CD4-positive, alpha-beta T cell (primary cell): ENCODE measurements at places on chromosomes 2 and 18. TPM values are rescaled to one million over a fixed set of nuclear protein-coding genes. Genes with fewer than 3 reads are reported as not detected.

Gene TMEM169
- 0.53 TPM for total RNA-seq

Gene AGXT
- total RNA-seq: not detected

Gene ANKRD36C
- 78.3 TPM for total RNA-seq

Gene ZNF142
- 44.2 TPM for total RNA-seq

Gene RESP18
- not detected for total RNA-seq

Gene FIGN
- total RNA-seq: not detected

Gene XDH
- total RNA-seq: 0.05 TPM

Gene LRRC30
- not detected for total RNA-seq

Gene STPG4
- not detected for total RNA-seq

Gene MC4R
- total RNA-seq: not detected

Gene TUBA4B
- total RNA-seq: not detected

Gene SERPINB5
- not detected for total RNA-seq

Gene GRP
- not detected for total RNA-seq

Gene C2orf80
- not detected for total RNA-seq

Gene ADRA2B
- 0.52 TPM for total RNA-seq

Gene TM4SF20
- total RNA-seq: not detected

Gene GKN1
- total RNA-seq: not detected

Gene PRKAG3
- total RNA-seq: not detected

Gene CCL20
- 2.2 TPM for total RNA-seq

Gene IL18R1
- total RNA-seq: 9.1 TPM

Gene CD8A
- total RNA-seq: 1.3 TPM

Gene RALBP1
- total RNA-seq: 6.5 TPM

Gene PREB
- total RNA-seq: 12.6 TPM

Gene PPP1R7
- total RNA-seq: 36.4 TPM

Gene FHL2
- total RNA-seq: 0.41 TPM

Gene CLIP4
- total RNA-seq: 36.8 TPM

Gene ZNF513
- 22.8 TPM for total RNA-seq

Gene BOLL
- total RNA-seq: not detected

Gene RPRD1A
- 25.1 TPM for total RNA-seq

Gene GALR1
- not detected for total RNA-seq

Gene EML6
- 0.22 TPM for total RNA-seq

Gene ALPI
- total RNA-seq: not detected

Gene MREG
- 2.8 TPM for total RNA-seq

Gene MAL
- 102 TPM for total RNA-seq

Gene CFAP65
- not detected for total RNA-seq

Gene RANBP2
- total RNA-seq: 186 TPM

Gene ATP8B1
- total RNA-seq: not detected

Gene HNMT
- total RNA-seq: not detected

Gene APCDD1
- not detected for total RNA-seq

Gene UGT1A6
- not detected for total RNA-seq

Gene ASTL
- total RNA-seq: 6.5 TPM

Gene ADD2
- 6.4 TPM for total RNA-seq

Gene EGR4
- 0.14 TPM for total RNA-seq

Gene SERPINB12
- total RNA-seq: not detected

Gene PPP1R1C
- total RNA-seq: not detected

Gene ACMSD
- not detected for total RNA-seq

Gene NYAP2
- not detected for total RNA-seq

Gene TLX2
- total RNA-seq: 0.30 TPM

Gene ARMC9
- 0.16 TPM for total RNA-seq

Gene CD8B2
- 0.14 TPM for total RNA-seq

Gene ITGA4
- 79.4 TPM for total RNA-seq

Gene FAP
- not detected for total RNA-seq

Gene ARL4C
- total RNA-seq: 471 TPM

Gene CNTNAP5
- not detected for total RNA-seq

Gene CPO
- not detected for total RNA-seq

Gene FRZB
- total RNA-seq: not detected

Gene SLC23A3
- total RNA-seq: 0.36 TPM
